Small intestine (tissue), 16 donors: ENCODE measurements at places on chromosomes 4 and X. TPM values are rescaled to one million over a fixed set of nuclear protein-coding genes. Genes with fewer than 3 reads are reported as not detected.
A peak's percentile ranks its signal among the peaks of the same experiment; 100 is the strongest.

Gene N4BP2
- 1.4 TPM for polyA plus RNA-seq

Gene TCEAL9
- polyA plus RNA-seq, result 41.9 TPM

Gene SATL1
- not detected for polyA plus RNA-seq

Gene HHIP
- 0.22 TPM for polyA plus RNA-seq

GRCh38 chrX:13142891-13143290 is 98.5 kb upstream of the FAM9C start:
- DNase-seq, result peak; percentile 75
- no peak overlapping the region for H3K4me3 ChIP-seq
- H3K36me3 ChIP-seq, result no peaks in the 10 kb centered on the region
- peak overlapping the region; percentile 72 for H3K27ac ChIP-seq

- H3K4me3 ChIP-seq, result no peak overlapping the region
- H3K4me1 ChIP-seq, result no peaks in the 10 kb centered on the region
- no peaks in the 10 kb centered on the region for H3K36me3 ChIP-seq
- H3K27me3 ChIP-seq, result no peaks in the 10 kb centered on the region
- peak; percentile 11 for DNase-seq
- no peak overlapping the region for H3K27ac ChIP-seq
Measured at GRCh38 chr4:101885574-101885973, 95.0 kb downstream of the BANK1 start.

DNA sequence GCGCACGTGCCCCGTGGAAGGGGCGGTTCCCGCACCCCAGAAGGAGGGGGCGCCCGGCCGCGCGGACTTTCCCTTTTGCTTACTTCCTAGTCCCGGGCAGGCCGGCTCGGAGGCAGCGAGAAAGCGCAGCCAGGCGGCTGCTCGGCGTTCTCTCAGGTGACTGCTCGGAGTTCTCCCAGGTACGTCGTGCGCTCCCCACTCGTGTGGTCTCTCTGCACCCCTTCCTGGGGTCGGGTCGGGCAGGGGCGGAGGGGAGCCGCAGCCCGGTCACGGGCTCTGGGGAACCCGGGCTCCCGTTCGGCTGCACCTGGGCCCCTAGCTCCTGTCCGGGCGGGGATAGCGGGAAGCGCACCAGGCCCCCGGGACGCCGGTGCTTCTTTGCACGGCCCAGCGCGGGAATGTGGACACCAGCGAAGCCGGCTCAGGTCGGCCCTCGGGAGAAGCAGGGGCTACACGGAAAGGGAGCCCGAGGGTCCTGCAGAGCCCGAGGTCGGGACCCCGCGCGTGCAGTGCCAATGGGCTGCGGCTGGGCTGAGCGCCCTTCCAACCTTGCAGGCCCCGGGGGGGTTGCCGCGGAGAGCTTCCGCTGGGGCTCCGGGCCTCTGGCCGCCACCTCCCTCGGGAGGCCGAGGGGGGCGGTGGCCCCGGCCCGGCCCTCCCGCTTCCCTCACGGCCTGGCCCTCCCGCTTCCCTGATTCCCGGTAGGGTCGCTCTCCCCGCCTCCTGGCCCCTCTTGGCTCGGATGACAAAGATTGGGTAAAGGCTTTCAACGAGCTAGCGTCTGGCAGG is at the start of gene TLR2:
Gene TLR2 (plus strand): TSS at position 99 of the 789 bp plus-strand sequence. CDS start 18,628 bp downstream, outside the sequence.
- peaks cover 5% of the 10 kb centered on the region for H3K4me1 ChIP-seq
- H3K4me3 ChIP-seq, result peak within 1 kb of the TSS; percentile 71
- H3K27me3 ChIP-seq, result peaks cover 2% of the 10 kb centered on the region
- peak; percentile 80 for DNase-seq

DNA sequence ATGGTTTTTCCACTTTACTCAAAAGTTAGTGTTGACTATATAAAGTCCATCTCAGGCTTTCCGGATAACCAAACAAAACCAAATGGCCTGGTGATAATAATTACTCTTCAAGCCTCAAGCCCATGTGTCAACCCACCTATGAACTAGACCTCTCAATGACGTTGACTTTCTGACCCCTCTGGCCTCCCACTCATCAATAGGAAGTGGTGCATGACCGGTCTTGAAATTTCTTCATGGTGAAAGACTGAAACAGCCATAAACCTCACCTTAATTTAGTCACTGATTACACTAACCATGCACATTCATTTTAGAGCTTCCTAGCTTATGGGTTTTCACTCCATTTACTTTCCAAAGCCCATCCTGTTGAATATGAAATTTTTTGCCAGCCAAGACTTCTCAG is 276.0 kb downstream of the KLHL13 start:
- no peaks in the 10 kb centered on the region for H3K27me3 ChIP-seq
- H3K27ac ChIP-seq, result no peak overlapping the region
- DNase-seq, result no peak
- H3K4me3 ChIP-seq, result no peak overlapping the region
- no peaks in the 10 kb centered on the region for H3K36me3 ChIP-seq

- H3K36me3 ChIP-seq, result no peaks in the 10 kb centered on the region
- DNase-seq, result no peak
- peaks cover 12% of the 10 kb centered on the region for H3K4me1 ChIP-seq
- H3K4me3 ChIP-seq, result no peak overlapping the region
- H3K27me3 ChIP-seq, result no peaks in the 10 kb centered on the region
Measured at GRCh38 chr4:184328022-184328736, 110.5 kb upstream of the ENPP6 start.

- H3K27me3 ChIP-seq, result no peaks in the 10 kb centered on the region
- DNase-seq, result no peak
- no peaks in the 10 kb centered on the region for H3K4me1 ChIP-seq
- H3K27ac ChIP-seq, result no peak overlapping the region
- H3K4me3 ChIP-seq, result no peak overlapping the region
- H3K36me3 ChIP-seq, result no peaks in the 10 kb centered on the region
Measured at GRCh38 chrX:53186351-53186750, 38.7 kb downstream of the KDM5C start.

DNA sequence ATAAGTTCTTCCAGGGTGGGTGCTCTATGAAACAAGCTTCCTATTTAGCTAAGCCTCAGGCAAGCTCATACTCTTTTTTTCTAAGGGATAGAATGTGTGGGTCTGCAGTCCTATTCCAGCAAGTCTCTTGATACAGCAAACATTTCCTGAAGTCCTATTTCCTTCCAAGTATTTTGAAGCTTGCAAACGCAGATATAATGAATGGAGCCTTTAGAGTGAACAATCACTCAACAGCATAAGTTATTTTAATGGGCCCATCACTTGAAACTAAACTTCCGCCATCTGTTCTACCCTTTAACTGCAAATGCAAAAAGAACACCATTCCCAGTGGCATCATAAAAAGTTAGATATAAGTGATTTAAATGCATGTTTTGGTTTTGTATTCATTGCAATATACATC is 108.3 kb upstream of the TAPT1 start:
- H3K27ac ChIP-seq, result no peak overlapping the region
- no peaks in the 10 kb centered on the region for H3K36me3 ChIP-seq
- no peak for DNase-seq
- H3K4me3 ChIP-seq, result no peak overlapping the region
- H3K27me3 ChIP-seq, result no peaks in the 10 kb centered on the region
- no peaks in the 10 kb centered on the region for H3K4me1 ChIP-seq

- H3K4me1 ChIP-seq, result no peaks in the 10 kb centered on the region
- no peak overlapping the region for H3K4me3 ChIP-seq
- H3K36me3 ChIP-seq, result no peaks in the 10 kb centered on the region
- no peak overlapping the region for H3K27ac ChIP-seq
Measured at GRCh38 chr4:109319684-109320083, 17.2 kb upstream of the COL25A1 start.
